IPS DF 6.9 (cell line): ENCODE measurements at places on chromosomes 16 and 17.
A peak's percentile ranks its signal among the peaks of the same experiment; 100 is the strongest.

DNA sequence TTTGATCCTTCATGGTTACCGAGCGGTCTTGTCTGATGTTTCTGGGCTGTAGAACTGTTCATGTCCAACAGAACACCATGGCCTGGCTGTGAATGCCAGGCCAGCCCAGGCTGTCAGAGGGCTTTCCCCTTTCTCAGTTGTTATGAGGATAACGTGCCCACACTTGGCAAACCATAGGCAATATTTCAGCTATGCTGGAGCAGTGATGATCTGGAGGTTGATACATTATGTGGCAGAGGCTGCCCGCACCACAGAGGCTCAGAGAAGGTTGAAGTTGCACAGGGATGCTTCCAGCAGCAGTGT is 92.9 kb downstream of the C16orf78 start:
- no peak for DNase-seq

GRCh38 chr16:65667011-65667578 is 545.2 kb upstream of the CDH11 start:
- no peak for DNase-seq

DNA sequence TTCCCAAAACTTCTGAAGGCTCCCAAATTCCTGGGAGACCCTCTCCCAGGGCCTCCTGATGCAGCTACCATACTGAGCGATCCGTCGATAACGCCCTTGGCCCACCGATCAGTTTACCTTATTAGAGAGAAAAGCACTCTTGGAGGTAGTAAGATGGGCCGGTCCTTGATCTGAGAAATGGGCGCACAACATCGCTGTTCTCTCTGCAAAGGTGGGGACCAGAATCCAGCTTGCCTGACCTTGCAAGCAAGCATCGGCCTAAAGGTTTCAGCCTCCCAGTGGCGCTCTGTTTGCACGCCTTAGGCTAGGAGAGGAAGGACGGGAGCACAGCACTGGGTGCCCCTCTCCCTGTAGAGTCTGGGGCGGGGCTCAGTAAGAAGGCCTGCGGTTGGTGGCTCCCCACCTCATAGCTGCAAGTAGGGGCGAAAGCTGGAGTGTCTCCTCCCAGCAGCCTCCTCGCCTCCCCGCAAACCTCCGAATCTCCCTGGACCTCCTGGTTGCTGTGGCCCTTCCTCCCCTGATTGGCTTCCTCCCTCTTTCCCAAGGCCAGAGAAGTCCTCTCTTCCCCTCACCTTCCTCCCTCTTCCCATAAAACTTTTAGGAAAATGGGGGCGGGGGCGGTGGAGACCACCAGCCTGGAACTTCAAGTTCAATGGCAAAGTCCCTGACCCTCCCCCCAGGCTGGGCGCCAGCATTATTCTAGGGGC is at the start of gene PRAC1:
Gene PRAC1 (minus strand): TSS at position 318 of the 707 bp plus-strand sequence. CDS start 126 bp downstream, at position 192.
- no peak for DNase-seq

DNA sequence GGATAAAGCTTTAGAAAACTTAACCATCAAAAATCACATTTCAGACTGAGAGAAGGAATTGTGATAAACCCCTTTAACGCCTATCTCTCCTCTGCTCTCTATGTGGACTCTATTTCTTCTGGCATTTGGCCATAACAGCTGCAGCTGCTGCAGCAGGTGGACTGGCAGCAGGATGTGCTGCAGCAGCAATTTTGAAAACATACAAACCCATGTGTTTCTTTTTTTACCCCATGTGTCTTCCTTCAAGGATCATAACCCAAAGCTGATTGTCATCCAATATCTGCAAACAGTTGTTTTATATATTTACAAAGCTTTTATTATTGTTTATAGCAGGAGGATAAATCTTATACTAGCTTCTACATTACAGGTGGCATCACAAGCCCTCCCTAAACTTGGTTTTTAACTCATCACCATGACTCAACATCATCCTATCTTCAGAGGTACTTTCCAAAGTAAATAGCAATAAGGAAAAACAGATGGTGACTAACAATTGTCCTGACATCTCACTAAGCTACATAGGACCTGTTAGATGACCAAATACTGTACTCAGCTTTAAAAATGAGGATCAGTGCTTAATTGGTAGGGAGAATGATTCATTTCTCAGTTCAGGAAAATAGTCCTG is 14.5 kb upstream of the KRTAP9-2 start:
- no peak for DNase-seq

DNA sequence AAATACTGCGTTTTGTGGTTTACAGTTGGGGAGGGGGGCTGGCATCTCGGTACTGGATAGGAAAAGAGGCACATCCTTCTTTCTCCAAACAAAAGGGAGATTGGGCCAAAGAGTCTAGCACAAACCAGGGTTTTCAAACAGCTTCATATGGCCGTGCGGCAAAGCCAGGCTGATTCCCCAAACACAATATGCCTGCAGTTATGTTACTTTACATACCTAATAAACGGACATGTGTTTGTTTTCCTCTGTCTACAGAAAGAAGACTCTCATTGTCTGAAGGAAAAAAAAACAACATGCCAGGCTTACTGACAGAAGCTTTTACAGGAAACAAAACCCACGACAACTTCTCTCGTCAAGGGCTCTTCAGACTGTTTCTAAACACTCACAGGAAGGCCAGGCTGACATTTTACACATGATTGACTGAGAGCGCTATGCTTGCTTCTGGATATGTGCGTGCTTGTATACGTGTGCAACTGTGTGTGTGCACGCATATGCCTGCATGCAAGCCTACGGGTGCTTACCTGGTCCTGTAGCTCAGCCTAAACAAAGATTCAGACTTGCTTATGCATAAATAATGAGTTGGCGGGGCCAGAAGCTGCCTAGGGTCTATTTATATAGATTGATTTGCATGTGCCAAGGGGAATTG is 461.0 kb upstream of the C16orf82 start:
- no peak for DNase-seq

- no peak for DNase-seq
Measured at GRCh38 chr16:30775392-30776188, 11.4 kb downstream of the ZNF629 start.

DNA sequence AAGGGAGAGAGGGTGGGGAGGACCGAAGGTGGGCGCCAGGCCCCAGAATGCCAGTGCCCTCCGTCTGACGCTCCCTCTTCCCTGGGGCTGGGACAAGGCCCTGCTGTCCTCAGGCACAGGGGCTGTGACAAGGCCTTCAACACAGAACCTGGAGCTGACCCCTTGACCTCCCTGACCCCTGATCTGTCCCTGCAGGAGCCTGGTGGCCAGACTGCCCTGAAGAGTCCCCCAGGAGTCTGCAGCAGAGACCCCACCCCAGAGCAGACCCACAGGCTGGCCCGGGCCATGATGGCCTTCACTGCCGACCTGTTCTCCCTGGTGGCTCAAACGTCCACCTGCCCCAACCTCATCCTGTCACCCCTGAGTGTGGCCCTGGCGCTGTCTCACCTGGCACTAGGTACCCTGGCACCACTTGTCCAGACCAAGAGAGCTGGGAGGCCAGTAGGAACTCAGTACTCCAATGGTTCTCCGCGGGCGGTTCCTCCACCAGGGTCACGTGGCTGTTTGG is 2.9 kb downstream of the SERPINF2 start:
- DNase-seq: no peak

DNA sequence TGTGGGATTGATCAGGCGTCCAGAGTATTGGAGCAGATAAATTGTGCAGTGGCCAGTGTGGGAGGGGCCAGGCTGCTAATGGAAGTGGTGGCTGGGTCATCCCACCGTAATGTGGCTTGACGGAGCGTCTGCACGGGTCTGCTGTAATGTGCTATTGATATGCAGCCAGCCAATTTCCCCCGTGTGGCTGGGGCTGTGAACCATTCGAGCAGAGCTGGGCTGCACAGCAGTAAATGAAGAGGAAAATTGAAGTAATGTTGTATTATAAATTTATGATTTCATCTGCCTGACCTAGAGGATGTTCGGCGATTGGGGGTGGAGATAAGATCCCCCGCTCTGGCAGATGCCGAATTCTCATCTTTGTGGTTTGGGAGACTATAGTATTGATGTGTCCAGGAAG is 121.5 kb downstream of the CCDC182 start:
- no peak for DNase-seq

GRCh38 chr17:13554231-13554630 is 47.5 kb downstream of the HS3ST3A1 start:
- no peak for DNase-seq

DNA sequence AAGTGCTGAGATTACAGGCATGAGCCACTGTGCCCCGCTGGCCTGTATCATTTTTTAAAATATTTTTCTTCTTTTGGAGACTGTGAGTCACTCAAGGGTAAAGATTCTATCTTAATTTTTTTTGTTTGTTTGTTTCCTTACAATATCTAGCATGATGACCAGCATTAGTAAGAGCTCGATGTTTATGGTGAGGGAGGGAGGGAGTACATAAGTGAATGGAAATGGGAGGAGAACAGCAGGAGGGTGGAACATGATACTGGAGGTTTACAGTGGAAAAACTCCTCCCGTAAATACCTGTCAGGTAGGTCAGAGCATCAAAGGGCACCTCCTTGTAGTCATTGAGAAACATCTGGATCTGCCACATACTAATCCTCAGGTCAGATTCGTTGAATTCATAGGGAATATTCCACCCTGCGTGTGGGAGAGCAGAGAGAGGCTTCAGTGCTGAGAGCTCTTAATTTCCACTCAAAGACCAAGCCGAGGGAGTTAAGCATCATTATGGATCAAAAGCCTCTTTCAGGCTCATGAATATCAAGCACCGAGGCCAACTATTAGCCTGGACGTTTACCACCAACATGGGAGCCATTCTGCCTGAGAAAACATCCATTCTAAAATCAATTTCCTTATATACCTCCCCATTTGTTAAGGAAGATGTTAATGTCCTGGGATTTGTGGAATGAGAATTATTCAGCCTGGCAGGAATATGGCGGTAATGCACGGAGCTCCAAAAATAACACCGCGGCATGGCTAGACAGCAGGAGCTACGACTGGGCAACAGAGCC is 51.8 kb downstream of the LYRM1 start:
- DNase-seq: no peak

- DNase-seq: no peak
Measured at GRCh38 chr17:83202002-83203000, 122.9 kb downstream of the METRNL start.

GRCh38 chr16:4327386-4328045 is 11.6 kb downstream of the GLIS2 start:
- no peak for DNase-seq

DNA sequence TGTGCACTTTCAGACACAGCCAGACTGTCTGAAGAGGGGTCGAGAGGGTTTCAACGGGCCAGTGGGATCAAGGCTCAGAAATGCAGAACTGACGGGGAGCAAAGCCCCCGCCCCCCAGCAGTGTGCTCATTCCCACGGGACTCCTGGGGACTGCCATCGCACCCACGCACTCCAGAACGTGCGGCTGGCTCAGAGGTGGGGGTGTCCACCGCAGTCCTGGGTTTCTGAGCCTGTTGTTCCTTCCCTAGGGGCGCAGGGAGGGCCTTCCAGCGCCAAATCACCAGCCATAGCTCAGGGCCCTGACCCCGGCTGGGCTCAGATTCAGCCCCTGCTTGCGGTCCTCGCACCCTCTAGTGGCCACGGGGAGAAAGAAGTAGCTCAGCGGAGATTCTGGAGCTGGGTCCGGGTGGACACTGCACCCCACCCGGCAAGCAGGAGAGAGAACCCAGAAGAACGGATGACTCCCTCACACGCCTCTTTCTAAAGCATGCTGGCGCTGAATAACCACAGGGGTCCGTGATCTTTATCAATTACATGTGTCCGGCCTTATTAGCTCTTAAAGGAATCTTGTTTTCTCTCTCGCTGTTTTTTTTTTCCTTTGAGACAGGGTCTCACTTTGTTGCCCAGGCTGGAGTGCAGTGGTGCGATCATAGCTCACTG is 45.0 kb upstream of the USP7 start:
- DNase-seq: peak; percentile 82

- no peak for DNase-seq
Measured at GRCh38 chr17:73616873-73617404, 27.3 kb downstream of the SDK2 start.
